ENCODE measurements at places on chromosomes 12 and 14.
A peak's percentile ranks its signal among the peaks of the same experiment; 100 is the strongest.

- no peak for DNase-seq
Measured at GRCh38 chr14:92427096-92427495, 86.5 kb upstream of the RIN3 start.

- no peak for DNase-seq
Measured at GRCh38 chr14:58832095-58832521, 194.3 kb downstream of the DACT1 start.

GRCh38 chr12:19643635-19644034 is 204.3 kb downstream of the AEBP2 start:
- DNase-seq = peak; percentile 36

GRCh38 chr14:64225151-64225757 is 68.9 kb downstream of the ESR2 start:
- no peak for DNase-seq
